ENCODE measurements at places on chromosomes 7 and 10.

DNA sequence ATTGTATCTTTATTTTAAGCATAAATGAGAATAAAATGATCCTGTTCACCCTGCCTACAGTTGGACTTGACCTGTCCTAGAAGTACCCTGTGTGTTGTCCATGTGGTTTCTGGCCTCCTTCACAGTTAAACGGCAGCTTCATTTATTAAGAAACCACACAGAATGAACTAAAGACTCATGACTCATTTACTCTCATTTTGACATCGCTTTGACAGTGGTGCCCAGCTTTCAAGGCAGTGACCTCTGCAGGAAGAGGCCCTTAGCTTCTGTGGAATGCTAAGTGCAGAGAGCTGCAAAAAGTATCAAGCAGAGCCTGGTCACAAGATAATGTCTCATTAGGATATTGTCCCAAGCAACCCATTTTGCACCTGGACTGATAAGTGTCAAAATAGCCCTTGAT is 93.4 kb downstream of the AVL9 start:
- peak; percentile 81 for DNase-seq

DNA sequence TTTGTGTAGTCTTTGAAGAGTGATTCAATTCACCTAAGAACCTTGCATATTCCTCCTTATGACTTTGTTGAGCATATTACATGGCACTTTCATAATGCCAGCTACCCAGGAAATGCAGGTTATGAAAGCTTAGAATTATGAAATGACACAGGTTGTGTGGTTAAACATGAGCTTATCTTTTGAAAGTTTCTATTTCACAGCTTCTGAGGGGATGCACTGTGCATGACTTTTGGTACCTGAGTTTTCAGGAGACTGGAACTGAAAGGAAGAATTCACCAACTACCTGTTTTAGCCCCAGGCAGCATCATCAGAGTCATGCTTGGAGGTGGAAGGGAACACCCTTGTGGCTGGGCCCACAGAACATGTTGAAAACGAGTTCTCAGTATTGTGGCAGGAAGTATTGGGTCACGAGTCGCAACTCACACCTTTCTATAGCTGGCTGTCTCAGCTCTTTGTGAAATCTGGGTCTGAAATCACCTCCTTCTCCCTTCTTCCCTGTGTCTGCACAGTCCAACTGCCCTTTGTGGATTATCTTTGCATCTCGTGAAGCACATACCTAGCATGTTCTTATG is 228.2 kb downstream of the PTEN start:
- peak; percentile 95 for DNase-seq

GRCh38 chr7:152158801-152159587 is 133.5 kb downstream of the GALNT11 start:
- peak; percentile 23 for DNase-seq

DNA sequence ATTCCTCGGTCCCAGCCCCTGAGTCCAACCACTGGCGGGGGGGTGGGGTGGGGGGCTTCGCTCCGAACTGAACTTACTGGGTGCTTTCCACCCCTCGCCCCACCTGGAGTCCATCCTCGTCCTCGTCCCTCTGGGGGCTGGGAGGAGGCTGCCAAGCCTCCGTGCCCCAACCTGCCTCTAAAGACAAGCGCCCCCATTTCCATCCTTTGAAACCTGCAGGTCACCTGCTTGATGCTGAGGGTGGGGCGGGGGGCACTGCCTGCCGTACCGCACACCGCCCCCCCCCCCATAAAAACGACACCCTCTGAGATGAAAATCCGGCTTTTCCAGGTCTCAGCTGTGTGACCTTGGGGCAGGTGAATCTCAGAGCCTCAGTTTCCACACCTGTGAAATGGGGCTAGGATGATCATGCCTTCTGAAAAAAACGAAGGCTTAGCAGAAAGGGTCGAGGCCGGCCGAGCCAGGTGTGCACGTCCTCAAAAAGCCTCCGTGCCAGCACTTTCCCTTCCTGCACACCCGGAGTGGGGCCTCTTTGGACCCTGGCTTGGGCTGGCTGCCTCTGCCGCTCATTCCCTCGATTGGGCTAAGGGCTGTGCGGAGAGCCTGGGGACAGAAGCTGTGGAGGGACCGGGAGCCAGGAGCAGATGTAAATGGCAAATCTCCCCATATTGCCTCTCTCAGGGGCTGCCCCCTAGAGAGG is 967 bp downstream of the ELFN1 start:
- no peak for DNase-seq

DNA sequence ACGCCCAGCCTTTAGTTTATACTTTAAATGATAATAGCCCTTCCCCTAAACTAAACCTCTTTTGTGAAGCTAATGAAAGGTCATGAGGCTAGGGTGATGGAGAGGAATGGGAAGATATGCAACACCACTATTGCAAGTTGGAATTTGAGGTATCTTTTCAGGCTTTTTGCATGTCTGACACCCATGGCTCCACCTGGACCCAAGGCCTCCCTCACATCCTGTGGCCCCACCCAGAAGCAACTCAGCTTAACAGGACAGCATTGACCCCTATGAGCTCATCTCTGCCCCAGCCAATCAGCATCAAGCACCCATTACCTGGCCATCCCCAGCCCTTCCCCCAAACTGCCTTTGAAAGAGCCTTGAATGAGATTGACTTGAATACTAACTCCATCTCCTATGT is 674.2 kb upstream of the NRP1 start:
- DNase-seq = no peak

All from activated CD4-positive, alpha-beta T cell treated with anti-CD3 and anti-CD28 coated beads, Interleukin-10, Interleukin-2, amounts not matched to agents 100 ng/mL and 50 ng/mL, durations not matched to agents 16 hours and 8 hours (primary cell).